Right lung (tissue), 10 donors: ENCODE measurements at places on chromosomes 3 and 15. TPM values are rescaled to one million over a fixed set of nuclear protein-coding genes. Genes with fewer than 3 reads are reported as not detected.

The CCRL2 gene
- 5.7 TPM for polyA plus RNA-seq

DNA sequence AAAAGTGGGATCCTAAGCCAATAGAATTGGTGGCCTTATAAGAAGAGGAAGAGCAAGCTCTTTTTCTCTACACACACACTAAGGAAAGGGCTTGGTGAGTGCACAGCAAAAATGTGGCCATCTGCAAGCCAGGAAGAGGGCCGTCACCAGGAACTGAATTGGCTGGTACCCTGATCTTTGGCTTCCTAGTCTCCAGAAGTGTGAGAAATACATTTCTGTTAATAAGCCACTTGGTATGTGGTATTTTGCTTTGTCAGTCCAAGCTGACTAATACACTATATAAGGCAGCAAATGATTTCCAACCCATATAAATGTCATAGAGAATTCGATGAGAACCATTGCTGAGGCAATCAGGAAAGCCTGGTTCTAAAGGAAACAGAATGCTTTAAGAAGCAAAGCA, 816.3 kb upstream of the SEMA6D start:
- DNase-seq = no peak

The TRPM1 gene
- 0.03 TPM for polyA plus RNA-seq

DNA sequence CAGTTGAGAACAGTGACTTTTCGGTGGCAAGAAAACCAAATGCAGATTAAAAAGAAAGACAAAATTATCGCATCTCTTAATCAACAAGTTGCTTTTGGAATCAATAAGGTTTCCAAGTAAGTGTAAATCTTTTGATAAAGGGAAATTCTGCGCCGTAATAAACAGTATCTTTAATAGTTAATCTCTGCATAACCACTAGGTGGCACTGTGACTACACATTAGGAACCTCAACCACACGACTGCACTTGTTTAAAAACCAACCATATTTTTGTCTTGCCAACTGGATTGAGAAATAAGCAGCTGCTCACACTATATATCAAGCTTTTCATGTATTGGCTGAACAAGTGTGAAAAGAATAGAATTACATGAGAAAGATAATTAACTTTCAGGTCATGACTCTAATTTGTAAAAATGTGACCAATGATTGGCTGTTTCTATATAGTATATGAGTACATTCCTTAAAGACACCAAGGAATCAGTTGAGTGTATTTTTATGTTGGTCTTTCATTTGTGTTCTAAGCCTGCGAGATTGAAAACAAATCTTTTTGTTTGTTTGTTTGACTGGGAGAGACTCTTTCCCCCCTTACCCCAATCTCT, 72.7 kb downstream of the DZIP3 start:
- DNase-seq = peak; percentile 74

GRCh38 chr3:64859625-64860535, 172.1 kb upstream of the ADAMTS9 start:
- DNase-seq = no peak

DNA sequence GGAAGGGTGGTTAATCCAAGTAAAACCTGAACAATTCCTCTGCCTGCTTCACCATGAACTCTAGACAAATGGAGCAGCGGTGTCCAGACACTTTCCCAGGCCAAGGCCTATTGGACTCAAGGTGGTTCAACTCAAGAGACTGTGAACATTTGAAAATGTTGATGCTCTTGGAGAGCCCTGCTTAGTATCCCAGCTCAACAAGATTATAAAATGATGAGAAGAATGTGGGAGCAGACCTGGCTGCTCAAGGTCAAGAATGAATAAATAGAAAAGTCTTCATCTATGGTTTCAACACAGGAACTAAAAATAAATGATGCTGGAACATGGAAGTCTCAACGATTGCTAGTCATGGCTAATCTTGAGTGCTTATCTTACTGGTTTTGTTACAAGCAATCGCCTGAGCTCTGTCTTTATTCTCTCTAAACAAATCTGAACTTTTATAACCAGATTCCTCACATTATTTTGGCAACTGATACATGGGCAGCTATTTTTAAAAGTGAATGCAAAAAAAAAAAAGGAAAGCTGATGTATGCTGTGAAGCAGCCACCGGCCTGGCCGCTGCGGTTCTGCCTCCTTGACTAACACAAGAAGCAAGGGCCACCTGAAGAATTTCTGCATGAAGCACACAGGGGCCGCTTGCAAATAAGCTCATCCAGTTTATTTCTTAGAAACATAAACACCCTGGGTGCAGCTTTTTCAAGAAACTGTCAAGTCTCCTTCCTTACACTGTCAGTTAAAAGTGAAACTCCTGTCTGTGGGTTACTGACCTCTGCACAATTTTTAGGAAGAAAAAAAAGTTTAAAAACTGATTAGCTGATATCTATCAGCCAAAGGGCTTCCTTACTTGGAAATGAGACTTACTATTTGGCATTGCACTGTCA, 120.1 kb upstream of the ARHGEF3 start:
- no peak for DNase-seq

- DNase-seq = no peak
Observed at GRCh38 chr3:147906285-147906684, 497.1 kb downstream of the ZIC1 start.

The SLC38A3 gene
- 7.9 TPM for polyA plus RNA-seq

DNA sequence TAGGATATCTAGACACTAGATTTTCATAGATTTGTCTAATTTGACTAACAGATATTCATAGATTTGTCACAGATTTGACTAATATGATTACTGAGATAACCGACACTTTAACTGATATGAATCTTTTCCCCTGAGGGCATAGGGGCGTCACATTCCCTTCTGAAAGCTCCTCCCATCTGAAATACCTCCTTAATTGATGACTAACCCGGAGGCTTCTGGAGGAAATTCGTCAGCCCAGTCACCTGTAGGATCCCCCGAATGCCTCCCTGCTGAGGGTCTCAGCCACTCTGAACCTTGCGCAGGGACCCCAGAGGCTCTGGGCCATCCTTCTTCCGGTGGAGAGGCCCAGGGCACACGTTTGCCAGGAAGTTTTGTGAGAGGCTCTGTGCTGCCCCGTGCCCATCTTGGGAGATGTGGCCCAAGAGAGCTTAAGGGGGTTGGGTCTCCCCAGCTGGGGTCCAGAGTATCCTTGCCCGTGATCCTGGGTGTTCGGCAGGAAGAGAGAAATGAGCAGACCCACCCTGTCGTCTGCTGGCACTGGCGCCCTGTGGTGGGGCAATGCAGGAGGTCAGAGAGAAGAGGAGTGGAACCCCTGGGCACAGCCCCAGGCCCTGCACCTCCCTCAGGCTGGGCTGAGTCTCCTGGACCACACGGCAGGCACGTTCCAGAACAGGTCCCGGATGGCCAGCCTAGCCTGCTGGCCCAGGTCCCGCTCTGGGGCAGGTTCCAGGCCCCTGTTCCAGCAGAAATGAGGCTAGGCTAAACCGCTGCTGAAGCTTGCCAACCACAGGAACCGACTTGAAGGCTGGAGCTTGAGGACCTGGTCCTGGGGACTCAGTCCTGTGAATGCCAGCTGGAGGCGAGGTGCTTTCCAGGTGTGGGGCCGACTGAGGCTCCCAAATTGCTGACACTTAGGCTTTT, 1.7 kb downstream of the PLA2G4D start:
- no peak for DNase-seq

The FANCD2OS gene
- polyA plus RNA-seq = 0.52 TPM

DNA sequence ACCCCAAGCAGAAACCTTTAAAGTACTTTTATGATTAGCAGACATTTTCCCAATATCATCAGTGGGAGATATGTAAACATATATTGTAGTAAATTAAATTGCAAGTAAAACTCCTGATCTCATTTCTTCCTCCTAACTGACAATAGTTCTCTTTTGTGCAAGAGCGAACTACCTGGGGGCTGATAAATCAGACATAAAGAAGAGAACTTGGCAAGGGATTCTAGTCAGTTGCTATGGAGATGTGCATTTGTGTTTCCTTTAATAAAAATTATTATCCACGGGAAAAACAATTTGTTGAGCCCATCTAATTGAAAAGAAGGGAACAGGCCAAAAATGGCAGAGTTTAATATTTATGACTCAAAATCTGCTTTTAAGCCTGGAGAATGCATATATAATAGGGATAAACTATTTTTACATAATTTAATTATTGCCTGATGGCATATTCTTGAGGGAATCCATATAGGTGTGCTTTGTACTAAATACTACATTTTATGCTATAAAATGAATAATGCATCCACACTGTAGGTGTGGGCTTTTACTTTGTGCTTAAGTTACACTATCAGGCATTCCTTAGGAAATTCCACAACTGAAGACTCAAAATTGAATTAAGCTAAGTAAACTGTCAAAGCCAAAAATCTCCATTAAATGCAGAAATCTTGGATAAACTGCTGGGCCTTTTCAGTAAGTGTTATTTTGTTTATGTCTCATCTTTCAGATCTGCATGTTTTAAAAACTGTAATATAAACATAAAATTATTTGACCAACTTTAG, 258.1 kb downstream of the ERC2 start:
- DNase-seq = no peak

The NAALADL2 gene
- 17.3 TPM for polyA plus RNA-seq

GRCh38 chr3:30578479-30578878, 27.9 kb upstream of the TGFBR2 start:
- no peak for DNase-seq

- DNase-seq = no peak
Observed at GRCh38 chr3:171286580-171287249, 173.5 kb downstream of the TNIK start.

DNA sequence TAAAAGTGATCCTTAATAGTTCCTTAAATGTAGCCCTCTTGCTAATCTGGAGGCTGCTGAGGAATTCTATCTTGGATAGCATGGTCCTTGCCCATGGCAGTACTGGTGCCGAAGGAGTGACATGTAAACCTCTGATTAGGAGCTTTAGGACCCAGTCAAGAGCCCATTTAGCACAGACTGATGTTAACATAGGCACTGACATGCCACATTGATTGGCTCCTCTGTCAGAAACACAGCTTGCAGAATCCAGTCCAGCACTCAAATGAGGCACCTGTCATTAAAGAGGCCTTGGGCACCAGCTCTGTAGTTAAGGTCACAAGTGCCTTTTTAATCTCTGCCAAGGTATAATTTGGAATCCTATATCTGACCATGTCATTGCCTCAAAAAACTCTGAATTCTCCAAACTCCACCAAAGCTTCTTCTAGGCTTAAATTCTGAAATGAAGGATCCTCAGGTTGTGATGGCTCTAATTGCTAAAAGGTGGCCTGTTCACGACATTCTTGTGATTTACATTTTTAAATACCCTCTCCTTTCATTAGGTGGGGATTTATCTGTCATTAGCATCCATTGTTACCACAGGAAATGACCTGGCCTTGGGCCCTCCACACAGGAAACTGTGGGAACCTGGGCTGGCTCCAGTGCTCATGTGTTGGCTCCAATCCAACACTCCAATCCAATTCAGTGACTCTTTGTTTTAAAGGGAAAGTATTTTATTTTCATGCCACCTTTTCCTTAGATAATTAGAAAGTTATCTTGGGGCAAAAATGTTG, 57.3 kb upstream of the RNF7 start:
- no peak for DNase-seq

The APBA2 gene
- polyA plus RNA-seq = 11.5 TPM

GRCh38 chr3:37295925-37296324, 121.5 kb upstream of the LRRFIP2 start:
- no peak for DNase-seq

The RARB gene
- 40.2 TPM for polyA plus RNA-seq

DNA sequence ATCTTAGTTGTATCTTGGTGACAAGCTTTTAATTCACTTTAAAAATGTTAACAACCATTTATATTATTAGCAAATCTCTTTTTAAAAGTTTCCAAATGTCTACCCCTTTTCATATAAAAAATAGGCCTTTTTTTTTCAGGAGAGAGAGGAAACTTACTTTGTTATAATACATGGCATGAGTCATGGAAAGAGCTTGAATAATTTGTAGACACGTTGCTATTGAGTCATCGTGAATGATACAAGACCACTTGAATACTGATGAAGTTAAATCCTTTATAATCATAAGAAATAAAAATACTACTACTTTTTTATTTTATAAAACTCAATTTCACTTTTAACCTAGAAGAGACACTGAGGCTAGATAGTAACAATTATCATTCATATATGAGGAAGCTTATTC, 70.3 kb upstream of the BBX start:
- DNase-seq = no peak

DNA sequence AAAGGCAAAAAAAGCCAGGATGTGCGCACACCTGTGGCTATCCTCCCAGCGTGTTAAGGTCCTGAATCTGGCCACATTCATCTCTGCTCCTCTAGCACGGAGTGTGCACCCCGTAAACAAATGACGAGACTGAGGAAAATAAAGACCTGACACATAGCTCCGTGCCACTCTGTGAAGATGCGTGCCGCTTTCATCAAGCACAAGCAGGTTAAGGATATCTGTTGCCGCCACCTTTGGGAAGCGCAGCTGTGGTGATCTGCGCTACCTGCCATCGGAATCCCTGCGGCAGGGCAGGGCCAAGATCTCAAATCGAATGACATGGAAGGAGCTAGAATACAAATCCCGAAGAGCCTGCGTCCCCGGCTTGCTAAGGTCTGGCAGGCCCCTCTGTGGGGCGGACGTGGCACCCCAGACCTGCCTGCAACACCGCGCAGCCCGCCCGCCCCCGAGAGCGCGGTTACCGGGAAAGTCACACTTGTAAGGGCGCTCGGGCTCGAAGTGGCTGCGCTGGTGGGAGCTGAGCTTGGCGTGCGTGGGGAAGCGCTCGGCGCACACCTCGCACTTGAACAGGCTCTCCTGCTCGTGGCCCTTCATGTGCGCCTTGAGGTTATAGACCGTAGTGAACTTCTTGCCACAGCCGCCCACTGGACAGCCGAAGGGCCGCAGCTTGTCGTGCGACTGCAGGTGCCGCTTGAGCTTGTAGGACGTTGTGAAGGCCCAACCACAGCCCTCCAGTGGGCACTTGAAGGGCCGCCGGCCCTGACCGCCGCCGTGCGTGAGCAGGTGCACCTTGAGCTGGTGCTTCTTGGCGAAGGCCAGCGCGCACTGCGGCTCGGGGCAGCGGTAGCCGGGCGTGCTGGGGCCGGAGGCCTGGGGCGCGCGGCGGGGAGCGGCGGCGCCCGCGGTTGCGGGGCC, 936 bp downstream of the ZXDC start:
- DNase-seq = peak; percentile 23

The LRRC2 gene
- polyA plus RNA-seq = 0.60 TPM

The ATP13A5 gene
- polyA plus RNA-seq = 0.89 TPM

The IGF2BP2 gene
- polyA plus RNA-seq = 53.3 TPM
